Erythroblast (primary cell): ENCODE measurements at places on chromosomes 1 and 21.

GRCh38 chr1:202553560-202554038 lies 156.7 kb downstream of the SYT2 start:
- DNase-seq: peak; percentile 60

GRCh38 chr1:67560580-67561255 lies 124.3 kb upstream of the GADD45A start:
- DNase-seq: no peak

DNA sequence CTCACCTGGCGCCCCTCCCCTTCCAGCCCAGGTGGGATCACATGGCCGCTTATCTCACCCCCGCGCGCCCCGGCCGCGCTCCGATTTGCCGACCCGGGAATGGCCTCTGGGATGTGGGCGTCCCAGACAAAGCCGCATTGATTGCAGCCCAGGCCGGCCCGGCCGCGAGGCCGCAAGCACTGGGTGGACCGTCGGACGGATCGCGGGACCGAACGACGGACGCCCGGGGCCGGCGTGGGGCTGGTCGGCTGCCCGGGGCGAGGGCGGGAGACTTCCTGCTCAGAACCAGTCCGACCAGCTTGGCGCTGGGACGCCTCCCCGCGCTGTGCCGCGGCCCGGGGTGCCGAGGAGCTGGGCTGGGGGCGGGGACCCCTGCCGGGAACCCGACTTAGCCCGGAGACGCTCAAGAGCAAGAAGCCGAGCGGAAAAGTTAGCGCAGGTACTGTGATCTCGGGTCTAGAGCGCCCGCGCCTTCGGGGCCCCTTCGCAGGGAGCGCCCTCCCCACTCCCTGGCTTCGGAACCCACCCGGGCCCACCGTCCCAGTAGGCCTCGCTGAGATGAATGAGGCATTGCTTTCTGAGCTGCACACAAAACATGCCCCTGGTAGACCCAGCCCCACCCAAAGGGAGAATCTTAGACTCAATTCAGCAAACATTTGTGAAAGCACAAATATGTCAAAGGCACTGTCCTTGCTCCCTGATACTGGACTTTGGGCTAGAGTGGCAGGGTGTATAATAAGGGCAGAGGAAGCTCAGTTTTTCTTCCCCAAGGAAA lies 415 bp upstream of the LAD1 start:
- DNase-seq: no peak

DNA sequence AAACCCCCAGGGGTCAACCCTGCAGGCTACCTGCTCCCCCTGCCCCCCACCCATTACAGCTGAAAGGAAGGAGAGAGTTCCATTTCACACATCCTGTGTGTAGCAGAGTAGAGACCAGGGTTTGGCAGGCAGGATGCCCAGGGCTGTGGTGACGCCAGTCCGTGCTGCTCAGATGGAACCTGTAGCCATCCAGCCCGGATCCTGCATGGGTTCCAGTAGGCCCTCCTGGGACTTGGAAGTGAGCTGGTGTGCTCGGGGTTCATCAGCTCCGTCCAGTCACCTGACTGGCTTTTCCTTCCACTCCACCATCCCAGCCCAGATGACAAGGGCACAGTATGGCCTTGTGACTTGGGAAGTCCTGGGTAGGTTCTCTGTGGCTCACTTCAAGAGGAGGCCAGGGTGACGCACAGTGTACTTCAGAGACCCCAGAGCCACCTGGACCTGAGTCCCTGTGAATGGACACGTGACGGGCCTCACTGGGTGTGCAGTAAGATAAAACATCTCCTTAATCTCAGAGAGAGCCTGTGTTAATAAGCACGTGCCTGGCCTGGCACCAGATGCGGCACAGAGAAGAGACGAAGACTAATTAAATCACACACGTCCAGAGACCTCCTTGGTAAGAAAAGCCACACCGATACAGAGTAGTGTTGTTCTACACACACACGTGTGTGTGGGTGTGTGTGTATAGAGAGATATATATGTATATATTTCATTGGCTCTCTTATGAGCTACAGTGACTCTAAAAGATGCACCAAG lies 16.0 kb downstream of the ITPKB start:
- DNase-seq: no peak

DNA sequence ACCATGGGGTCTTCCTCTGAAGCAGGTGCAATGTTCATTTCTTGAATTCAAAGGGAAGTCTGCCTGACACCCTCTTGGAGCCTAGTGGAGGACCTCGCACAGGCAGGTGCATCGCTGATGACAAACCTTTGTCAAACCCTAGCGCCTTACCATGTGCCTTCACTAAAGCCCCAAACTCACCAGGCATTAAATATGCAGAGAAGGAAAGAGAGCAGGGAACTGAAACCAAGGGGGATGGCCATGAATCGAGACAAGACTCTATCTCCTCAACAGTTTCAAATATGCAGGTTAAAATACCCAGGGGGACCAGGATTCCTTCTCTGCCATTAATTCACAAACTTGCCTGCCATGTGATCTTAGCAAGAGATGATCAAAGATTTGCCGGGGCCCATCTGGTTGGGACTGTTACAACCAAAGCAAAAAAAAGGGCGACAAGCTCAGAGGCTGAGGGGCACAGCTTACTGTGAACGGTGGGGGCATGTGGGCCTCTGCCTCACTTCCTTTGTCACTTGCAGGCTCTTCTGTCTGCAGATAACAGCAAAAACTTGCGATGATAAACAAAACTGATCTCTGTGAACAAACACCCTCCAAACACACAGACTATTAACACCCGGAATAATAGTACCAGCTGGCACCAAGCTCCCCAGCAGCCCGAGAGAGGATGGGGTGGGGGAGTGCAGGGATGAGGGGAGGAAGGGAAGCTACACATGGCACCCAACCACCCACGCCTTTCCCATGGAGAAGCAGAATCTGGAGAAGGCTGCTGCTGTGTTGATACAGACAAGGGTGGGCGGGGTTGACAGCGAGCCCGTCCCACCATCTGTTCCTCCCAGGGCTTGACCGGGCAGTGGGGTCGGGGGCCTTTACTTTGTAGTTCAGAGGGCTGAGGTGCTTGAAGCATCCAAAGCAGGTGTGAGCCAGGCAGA lies 33.9 kb downstream of the TMEM63A start:
- peak; percentile 61 for DNase-seq

- DNase-seq: no peak
These were observed 20.3 kb downstream of the FLVCR1 start for GRCh38 chr1:212878418-212878817.

DNA sequence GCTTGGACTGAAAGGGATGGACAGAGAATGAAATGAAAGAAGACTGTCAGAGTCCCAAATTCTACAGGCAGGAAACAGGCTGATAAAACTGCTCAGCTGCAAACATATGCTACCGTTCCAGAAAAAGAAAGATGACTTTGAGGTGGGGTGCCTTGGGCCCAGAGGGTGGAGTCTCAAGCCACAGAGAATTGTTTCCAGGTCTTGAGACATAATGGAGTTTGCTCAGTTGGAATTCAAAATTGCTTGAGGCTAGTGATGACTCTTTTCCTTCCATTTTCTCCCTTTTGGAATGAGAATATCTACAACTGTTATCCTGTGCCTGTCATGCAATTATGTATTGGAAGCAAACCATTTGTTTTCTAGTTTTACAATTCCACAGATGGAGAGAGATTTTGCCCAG lies 23.6 kb upstream of the PSEN2 start:
- no peak for DNase-seq

DNA sequence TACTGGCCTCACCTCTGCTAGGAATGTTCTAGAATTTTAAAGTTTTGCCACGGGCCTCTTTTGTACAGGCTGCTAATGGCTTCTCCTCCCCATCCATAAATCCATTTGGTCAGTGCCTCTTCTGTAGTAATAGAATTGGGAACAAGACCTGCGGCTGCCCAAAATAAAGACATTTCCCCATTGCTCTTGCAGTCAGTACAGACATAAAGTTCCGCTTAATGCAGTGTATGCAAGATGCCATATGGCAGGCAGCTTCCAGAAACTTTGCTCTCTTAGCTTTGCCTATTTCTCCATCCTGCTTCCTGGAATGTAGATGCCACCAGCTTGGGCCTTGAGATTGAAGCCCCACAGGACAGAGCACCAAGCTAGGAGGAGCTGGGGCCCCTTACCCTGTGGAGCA lies 3.7 kb upstream of the SLC2A5 start:
- DNase-seq: no peak

GRCh38 chr1:77592906-77593305 lies 89.6 kb downstream of the ZZZ3 start:
- DNase-seq: no peak

- no peak for DNase-seq
These were observed 130.7 kb downstream of the GIPC2 start for GRCh38 chr1:78176448-78176847.

GRCh38 chr1:14959059-14959694 lies 194.4 kb upstream of the TMEM51 start:
- no peak for DNase-seq

DNA sequence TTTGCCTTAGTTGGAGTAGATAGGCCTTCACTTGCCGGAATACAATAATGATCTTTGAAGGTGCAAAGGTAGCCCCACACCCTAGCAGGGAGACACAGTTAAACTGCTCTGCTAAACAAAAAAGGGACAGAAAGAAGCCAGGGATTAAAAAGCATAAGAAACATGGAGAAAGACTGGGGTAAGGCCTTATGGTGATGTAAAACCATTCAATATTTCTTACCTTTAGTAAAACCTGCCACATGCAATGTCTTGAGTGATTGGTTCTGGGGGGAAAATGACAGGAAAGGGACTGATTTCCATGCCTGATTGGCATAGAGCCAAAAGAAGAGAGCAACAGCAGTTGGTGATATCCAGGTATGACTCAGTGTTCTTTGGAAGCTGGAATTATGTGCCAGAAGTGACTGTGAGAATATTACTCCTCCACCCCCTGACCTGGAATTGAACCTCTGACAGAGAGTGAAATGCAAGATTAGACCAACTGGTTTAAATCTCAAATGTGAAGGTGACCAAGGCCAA lies 8.1 kb downstream of the DNASE2B start:
- no peak for DNase-seq

GRCh38 chr1:232473324-232473723 lies 156.6 kb downstream of the SIPA1L2 start:
- DNase-seq: no peak

GRCh38 chr1:6471970-6472368 lies 6.0 kb upstream of the TNFRSF25 start:
- no peak for DNase-seq

GRCh38 chr1:211318576-211319280 lies 7.9 kb upstream of the TRAF5 start:
- no peak for DNase-seq

GRCh38 chr1:54547601-54548388 lies at the start of gene ACOT11:
TSS of gene ACOT11 (plus strand) at chr1:54548228. CDS start at chr1:54548310, 82 bp downstream.
- peak; percentile 64 for DNase-seq

- DNase-seq: no peak
These were observed 9.0 kb upstream of the SH3GLB1 start for GRCh38 chr1:86695400-86695799.

DNA sequence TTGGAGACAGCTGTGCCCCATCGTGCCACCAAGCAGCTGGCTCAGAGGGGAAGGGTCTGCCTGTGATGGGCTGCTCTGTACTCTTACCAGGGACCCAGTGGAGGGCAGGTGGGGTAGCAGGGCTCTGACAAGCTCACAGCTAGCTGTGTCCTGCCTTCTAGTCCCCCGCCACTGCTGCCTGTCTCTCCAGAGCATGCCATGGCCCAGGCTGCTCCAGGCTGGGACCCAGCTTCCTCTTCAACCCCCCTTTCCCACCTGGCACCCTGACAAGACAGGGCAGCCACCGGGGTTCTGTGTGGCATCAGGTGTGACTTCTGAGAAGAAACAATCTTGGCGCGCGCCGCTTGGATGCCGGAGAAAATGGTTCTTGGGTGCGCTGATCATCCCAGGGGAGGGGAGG lies 92.3 kb upstream of the ACTL8 start:
- DNase-seq: no peak

DNA sequence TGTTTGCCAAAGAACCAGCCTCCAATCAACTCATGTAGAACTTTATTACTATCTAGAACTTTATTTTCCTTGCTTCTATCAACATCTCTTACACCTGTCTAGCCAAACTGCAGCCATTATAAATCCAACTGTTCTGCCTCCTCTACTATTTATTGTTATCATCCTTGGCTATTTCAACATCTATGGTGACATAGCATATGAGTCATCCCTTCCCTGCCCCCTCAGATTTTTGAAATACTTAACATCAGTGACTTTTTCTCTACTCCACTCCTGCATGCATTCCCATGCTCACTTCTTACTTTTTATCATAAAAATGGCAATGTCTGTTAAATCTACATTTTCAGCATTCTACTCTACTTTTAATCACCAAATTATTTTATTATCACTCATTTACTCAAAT lies 544.9 kb upstream of the NEGR1 start:
- no peak for DNase-seq

- peak; percentile 29 for DNase-seq
These were observed 4.4 kb upstream of the ADAMTS1 start for GRCh38 chr21:26849428-26850115.

GRCh38 chr1:203210988-203211387 lies 18.5 kb downstream of the CHIT1 start:
- no peak for DNase-seq
